ENCODE measurements at places on chromosomes 4 and X. TPM values are rescaled to one million over a fixed set of nuclear protein-coding genes. Genes with fewer than 3 reads are reported as not detected.

GRCh38 chr4:37780444-37781130 lies 45.9 kb upstream of the PGM2 start:
- DNase-seq: no peak

- DNase-seq: no peak
These were observed 49.9 kb downstream of the IL15 start for GRCh38 chr4:141686146-141686775.

DNA sequence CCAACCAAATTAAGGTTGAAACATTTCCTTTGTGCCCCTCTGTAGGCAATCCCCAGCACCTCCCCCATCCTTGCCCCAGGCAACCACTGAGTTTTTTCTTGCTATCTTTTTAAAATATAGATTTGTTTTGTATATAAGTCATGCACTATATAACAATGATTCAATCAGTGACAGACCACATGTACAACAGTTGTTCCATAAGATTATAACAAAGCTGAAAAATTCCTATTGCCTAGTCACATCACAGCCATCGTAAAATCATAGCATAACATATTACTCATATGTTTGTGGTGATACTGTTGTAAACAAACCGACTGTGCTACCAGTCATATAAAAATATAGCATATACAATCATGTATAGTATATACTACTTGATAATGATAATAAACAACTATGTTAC lies 211.9 kb upstream of the NRK start:
- no peak for DNase-seq

GRCh38 chr4:30586850-30587249 lies 133.3 kb upstream of the PCDH7 start:
- no peak for DNase-seq

- DNase-seq: no peak
These were observed 22.9 kb downstream of the RASL11B start for GRCh38 chr4:52884994-52885393.

DNA sequence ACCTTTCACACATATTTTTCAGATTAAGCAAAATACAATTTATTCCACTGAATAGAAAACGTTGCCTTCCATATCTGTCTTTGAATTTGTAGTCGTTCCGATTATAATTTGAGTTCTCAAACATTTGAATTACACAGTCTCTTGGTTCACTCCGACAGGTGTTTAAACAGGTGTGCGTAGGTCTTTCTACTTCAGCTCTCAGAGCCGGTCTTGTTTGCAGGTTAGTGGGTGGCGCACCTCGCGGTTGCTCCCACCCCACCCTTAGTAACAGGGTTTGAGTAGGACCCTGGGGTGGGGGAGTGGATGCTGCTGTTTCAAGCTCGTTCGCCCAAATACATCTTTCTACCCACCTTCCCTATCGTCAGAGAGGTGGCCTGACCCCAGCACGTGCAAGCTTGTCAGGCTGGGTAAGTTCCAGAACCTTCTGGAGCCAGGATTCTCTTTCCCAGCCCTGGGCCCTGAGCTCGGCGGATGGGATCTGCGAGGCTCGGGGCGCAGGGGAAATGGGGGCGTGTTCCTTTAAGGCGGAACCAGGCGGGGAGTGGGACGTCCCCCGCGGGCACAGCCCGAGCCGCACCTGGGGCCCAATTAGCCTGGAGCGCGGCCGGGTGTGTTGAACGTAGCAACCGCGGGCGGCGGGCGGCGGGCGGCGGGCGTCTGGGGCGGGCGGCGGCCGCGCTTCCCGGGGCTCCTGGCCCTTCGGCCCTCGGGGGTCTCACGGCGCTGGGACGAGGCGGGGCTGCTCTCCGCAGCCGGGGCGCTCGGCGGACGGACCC lies at the start of gene FAM149A:
Gene FAM149A, plus strand, starts transcription at position 591 of the 776 bp plus-strand sequence.
- DNase-seq: no peak

- DNase-seq: no peak
These were observed 114.3 kb downstream of the NKX6-1 start for GRCh38 chr4:84384801-84385200.

GRCh38 chr4:129438456-129438981 lies 342.6 kb downstream of the C4orf33 start:
- DNase-seq: no peak

- DNase-seq: no peak
These were observed 61.0 kb downstream of the CHRNA9 start for GRCh38 chr4:40395908-40396793.

DNA sequence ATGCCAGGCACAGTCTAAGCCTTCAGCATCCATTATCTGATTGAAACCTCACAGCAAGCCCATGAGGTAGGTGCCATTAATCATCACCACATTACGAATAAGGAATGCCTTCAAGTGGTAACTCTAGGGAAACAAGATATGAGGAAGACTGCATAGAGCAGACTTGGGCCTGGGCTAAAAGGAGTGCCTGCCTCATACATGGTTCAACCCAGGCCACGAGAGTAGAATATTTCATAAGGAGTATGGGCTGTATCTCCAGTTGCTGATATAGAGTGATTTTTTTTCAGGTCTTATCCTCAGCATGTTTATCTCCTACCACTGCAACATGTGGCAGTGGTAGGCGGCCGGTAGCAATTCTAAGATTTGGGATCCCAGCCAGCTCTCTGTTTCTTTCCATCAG lies 51.7 kb downstream of the ATP11C start:
- no peak for DNase-seq

- no peak for DNase-seq
These were observed 587.1 kb upstream of the CPEB2 start for GRCh38 chr4:14415146-14415545.

- DNase-seq: no peak
These were observed 105.2 kb downstream of the RNF150 start for GRCh38 chr4:141028024-141028529.

DNA sequence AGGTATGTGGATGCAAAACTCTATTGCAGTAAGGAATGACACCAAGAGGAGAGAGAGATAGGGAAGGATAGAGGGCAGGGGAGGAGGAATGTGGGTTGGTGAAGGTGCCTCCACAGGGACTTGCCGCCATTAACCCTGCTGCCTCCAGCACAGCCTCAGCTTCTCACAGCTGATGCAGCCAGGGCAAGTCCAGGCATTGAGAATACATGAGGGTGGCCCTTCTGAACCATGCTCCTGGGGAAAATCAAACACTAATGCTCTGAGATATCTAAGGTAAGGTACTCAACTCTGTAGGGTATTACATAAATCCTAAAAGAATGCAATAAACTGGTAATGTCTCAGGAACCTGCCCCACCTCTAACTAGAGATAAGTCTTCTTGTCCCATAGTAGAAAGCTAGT lies 28.7 kb downstream of the UGT2B7 start:
- DNase-seq: no peak

GRCh38 chr4:14064984-14065383 lies 437.5 kb upstream of the BOD1L1 start:
- no peak for DNase-seq

GRCh38 chr4:70508801-70509200 lies 9.6 kb upstream of the AMTN start:
- DNase-seq: no peak

- no peak for DNase-seq
These were observed 41.2 kb upstream of the SMAD1 start for GRCh38 chr4:145440292-145441007.

- DNase-seq: no peak
These were observed 19.6 kb downstream of the ADGRA3 start for GRCh38 chr4:22496165-22496813.

- DNase-seq: no peak
These were observed 1326.3 kb downstream of the C4orf33 start for GRCh38 chr4:130422261-130422660.

GRCh38 chrX:155997436-155997835 lies at the start of gene IL9R:
Gene IL9R (plus strand): TSS chrX:155997696. CDS start chrX:155997760, 64 bp downstream.
- peak; percentile 15 for DNase-seq

DNA sequence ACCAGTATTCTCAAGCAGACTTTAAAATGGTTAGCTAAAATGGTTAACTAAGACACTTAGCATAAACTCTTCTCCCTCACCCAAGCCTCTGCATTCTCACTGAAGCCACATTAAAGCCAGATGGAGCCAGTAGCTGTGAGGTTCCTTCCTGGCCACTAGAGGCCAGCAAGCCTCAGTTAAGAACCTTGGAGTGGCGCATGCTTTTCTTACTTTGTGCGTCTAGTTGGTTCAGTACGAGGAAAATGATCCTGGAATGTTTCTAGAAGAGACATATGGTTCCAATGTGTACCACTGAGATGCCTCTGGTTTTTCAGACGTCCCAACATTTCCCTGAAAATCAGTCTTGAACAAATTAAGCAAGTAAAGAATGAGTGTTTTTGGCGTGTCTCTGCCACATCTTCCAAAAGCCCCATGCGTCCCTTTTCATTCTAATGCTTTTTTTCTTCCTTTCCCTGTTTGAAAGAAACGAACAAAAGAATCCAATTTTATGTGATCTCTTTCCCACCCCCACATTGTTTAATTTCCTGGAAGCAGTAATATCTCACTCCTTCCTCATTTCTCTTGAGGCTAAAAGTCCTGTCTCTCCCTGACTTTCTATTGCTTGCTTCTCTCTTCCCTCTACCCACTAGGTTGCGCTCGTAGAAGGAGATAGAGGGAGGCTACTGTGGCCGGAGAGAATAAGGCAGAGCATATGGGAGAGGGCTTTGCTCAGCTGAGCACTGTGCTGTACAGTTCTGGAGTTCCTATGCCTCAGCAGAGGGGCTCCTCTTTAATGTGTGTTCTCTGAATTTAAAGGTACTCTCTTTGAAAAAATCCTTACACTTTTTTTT lies 82.9 kb upstream of the TAB3 start:
- no peak for DNase-seq

The BRS3 gene
- polyA plus RNA-seq: not detected

The PSAPL1 gene
- not detected for polyA plus RNA-seq

The GAB1 gene
- 3.9 TPM for polyA plus RNA-seq

The SLC49A3 gene
- not detected for polyA plus RNA-seq

The GRPR gene
- polyA plus RNA-seq: 0.15 TPM

The GAGE1 gene
- not detected for polyA plus RNA-seq

The HSD17B13 gene
- polyA plus RNA-seq: not detected

The UGT2A1 gene
- not detected for polyA plus RNA-seq

The JCHAIN gene
- polyA plus RNA-seq: 555 TPM

All from GM12878 (cell line).